Skeletal muscle cell (primary cell): ENCODE measurements at places on chromosomes 12 and 14.

GRCh38 chr12:6311822-6312528, 1.5 kb downstream of the PLEKHG6 start:
- DNase-seq: no peak

DNA sequence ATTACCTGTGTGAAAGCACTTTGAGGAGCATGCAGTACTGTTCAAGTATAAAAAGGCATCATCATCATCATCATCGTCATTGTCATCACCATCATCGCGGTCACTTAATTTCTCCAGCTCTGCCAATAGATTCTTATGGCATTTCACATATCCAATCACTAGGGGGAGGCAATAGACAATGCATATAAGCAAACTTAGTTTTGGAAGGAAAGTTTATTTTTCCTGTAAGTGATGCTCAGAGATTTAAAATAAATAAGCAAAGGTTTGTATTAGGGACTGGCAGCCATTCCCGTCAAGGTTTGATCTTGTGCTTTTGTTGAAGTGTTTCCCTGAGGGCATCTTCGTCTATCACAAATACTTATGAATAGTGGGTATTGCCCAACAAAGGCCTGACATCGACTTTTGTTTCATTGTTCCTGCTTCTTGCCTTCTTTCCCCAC, 127.4 kb downstream of the KTN1 start:
- peak; percentile 16 for DNase-seq

GRCh38 chr12:57718641-57719528, 19.7 kb downstream of the AGAP2 start:
- no peak for DNase-seq

DNA sequence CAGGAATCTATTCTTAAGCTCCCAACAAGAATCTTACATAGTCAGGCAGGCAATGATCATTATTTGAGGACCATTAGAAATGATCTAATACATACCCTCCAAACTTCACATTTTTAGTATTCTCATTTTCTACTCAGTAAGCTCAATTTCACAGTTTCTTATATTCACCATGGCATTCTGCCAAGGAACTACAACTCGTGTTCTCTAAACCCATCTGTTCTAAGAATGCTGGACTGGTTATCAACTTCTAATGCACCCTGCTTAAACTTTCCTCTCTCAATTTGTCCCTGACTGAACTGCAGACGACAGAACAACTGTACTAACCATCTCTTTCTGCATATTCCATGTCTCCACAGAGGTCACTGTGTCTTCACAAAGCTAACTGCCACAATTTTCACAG, 58.6 kb downstream of the GXYLT1 start:
- DNase-seq: peak; percentile 31

DNA sequence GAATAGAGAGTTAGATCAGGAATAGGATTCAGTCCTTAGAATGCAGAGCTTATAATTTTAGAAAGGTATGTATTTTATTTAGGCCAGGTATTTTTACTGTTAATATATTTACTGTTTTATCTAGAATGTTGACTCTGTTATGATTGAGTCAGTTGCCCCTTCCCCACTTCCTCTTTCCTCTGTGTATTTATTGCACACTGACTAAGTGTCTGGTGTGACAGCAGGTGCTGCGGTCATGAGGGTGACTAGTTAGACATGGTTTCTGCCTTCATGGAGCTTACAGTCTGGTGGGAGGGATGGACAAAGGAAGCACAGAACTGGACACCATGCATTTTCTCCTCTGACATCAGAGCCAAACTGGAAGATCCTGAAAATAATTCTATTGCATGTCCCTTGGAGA, 159.8 kb downstream of the CACNA1C start:
- DNase-seq: no peak

DNA sequence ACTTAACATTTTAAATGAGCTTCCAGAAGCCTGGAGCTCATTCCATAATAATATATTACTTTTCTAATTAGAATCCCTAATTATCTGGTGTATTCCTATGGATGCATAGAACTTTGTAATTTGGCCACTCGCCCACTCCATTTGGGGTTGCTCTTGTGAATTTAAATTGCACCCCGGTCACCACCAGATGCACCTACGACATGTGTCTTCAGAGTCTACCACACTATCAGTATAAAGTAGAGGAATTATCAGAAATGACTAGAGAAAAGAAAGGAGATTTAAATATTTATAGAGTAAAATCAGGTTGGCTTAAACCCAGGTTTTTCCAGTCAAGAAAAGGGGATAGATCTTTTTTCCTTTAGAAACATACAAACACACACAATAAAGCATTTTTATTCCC, 145.8 kb upstream of the DCN start:
- no peak for DNase-seq

DNA sequence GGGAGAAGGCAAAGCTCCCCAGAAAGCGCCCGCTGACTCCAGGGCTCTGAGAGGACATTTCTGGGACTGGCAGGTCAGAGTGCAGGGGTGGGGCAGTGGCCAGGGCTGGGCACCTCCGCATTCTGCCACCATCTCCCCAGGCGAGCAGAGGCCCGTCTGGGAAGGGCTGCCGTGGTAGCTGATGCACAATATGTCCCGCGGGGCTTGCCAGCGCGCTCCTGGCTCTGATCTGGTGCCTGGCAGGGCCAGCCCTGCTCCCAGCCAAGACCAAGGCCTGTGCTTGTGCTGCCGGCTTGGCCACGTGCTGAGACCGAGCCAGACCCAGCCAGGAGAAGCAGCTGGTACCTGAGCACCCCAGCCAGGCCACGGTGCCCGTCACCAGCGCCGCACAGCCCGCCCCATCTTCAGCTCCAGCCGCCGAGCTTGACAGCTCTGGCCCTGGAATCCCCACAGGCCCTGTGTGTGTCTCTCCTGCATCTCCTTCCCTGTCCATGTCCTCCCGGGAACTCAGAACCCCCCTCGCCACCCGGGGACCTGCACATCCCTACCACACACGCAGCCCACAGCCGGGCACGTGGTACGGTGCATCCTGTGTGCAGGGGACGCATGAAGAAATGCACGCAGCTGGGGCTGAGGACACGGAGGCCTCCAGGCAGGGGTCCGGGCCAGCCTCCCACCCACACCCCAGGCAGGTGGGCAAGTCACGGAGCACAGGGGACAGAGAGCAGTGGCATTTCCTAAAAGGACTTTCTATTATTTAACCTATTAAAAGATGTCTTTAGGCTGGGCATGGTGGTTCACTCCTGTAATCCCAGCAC, 68.6 kb upstream of the C14orf180 start:
- DNase-seq: no peak

DNA sequence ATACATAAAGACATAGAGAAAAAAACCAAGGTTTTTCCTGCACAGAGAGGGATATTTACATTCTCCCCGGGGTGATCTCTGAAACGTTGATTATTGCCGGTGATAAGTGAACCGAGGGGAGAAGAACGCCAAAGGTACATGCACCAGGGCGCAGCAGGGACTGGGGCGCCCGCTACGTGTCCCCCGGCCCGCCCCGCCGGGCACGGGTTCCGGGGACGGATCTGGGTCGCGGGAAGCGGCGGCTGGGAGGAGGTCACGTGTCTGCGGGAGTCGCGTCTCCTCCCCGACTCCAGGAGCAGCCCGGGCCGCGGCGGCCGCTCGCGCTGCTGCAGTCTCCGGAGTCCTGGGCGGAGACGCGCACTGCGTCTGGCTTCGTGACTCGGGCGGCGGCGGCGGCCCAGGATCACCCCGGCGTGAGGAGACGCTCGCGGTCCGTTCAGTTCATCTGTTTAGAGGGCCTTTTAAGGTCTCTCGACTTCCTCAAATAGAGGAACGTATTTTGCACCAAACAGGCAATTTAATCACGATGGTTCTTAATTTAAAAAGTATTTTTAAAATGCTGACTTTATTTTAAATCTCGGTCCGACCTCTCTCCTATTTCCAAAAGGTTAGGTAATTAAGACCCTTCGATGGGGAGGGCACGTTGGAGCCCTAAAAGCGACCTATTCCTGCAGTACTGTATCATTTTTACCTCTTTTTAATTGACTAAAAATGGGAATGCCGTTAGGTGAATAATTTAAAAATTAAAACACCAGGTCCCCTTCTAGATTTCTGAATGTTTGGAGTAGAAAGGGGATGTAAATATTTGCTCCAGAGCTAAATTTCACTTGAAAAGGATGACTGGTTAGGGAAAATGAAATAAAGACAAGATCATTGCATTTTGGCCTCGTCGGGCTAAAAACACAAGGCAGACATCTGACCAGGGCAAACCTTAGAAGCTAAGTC, 1.8 kb upstream of the BHLHE41 start:
- peak; percentile 49 for DNase-seq

DNA sequence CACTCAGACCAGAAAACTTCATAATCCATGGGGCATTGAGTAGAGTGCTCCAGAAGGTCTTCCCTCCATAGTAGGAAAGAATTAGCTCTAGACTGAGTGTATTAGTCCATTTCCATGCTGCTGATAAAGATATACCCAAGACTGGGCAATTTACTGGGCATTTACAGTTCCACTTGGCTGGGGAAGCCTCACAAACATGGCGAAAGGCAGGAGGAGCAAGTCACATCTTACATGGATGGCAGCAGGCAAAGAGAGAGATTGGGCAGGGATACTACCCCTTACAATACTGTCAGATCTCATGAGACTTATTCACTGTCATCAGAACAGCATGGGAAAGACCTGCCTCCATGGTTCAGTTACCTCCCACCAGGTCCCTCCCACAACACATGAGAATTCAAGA, 300.6 kb upstream of the TMEM132C start:
- DNase-seq: no peak

GRCh38 chr14:72549854-72550253, 344.0 kb downstream of the DPF3 start:
- DNase-seq: no peak

DNA sequence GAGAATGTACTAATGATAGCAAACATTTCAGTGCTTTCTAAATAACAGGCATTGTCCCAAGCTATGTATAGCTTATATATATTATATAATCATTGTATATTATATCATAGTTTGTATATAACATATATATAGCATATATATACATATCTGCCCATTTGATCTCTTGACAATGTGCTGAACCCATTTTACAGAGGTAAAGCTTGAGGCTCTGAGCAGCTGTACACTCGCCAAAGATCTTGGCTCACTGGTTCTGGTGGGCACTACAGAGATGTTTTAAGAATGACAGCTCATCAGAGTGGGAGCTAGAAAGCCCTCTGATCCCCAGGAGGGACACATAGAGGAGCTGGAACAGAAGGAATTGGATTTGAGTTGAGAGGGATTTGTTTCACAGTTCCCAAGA, 68.2 kb upstream of the ACTN1 start:
- no peak for DNase-seq

DNA sequence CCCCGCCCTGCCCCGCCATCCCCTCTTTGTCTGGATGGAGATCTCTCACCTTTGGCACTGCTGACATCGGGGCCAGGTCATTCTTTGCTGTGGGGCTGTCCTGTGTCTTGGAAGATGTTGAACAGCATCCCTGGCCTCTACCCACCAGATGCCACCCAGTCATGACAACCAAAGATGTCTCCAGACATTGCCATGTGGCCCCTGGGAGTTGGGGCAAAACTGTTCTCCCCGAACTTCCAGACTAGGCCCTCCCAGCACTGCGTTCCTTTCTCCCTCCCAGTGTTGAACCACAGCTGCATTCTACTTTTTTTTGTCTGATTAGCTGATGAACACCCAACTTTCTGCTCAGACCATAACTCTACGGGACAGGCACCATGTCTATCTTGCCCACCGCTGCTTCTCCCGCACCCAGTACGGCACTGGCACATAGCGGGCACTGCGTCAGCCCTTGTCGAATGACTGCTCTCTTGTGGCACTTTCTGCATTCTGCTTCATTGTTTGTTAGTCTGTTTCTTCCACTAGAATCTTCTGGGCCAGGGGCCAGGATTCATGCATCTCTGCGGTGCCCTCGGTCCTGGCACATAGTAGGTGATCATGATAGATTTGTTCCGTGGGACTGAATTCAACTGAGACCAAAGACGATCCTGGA, 13.1 kb upstream of the MYL2 start:
- no peak for DNase-seq

GRCh38 chr14:95649230-95649629, 37.0 kb upstream of the TCL1B start:
- DNase-seq: no peak

GRCh38 chr14:44763356-44763755, 198.4 kb downstream of the KLHL28 start:
- DNase-seq: no peak

DNA sequence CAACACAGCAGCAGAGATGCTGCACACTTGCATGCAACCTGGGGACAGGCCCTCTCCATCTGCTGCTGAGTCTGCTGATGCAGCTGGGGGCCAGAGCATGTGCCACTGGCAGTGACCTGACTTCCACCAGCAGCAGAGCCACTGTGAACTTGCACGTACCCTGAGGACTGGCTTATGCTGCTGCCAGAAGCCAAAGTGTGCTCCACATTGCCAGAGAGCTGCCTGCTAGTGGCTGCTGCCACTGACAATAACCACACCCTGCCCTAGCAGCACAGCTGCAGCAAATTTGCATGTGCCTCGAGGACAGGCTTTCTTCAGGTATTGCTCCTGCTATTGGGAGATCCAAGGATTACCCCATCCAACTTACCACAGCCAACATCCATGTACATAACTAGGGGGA, 4.5 kb upstream of the PRR4 start:
- DNase-seq: no peak

DNA sequence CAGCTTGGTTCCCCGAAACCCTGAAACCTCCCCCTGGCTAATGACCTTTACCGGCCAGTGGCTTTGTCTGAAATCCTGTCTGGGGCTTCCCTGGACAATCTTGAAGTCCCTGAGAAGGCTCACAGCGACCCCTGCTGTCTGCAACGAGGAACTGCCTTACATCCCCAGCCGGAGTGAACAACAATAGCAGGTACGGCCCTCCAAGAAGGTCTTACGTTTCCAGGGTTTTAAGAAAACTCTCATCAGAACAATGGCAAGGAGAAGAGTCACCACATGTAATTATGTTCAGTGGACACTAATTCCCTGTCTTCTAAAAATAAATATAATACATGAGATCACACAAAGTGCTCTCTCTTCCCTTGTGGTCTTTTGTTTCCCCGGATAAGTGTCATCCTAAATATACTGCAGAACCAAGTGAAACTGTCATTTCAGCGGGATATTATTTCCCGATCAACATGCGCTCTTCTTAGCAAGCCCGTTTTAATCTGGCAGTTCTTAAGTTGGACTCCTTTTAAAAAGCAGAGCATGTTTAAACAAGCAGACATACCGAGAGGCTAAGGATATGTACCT, 53.3 kb downstream of the RBM19 start:
- DNase-seq: no peak
